ENCODE measurements at places on chromosomes 5 and 9. TPM values are rescaled to one million over a fixed set of nuclear protein-coding genes. Genes with fewer than 3 reads are reported as not detected.

FST gene
- total RNA-seq = 12.9 TPM

PCDHGA4 gene
- 5.8 TPM for total RNA-seq

LVRN gene
- 0.59 TPM for total RNA-seq

NIPAL4 gene
- total RNA-seq = 0.14 TPM

BNIP1 gene
- 25.8 TPM for total RNA-seq

PCDHA1 gene
- total RNA-seq = 0.09 TPM

C1QTNF2 gene
- total RNA-seq = 0.32 TPM

SLC6A7 gene
- total RNA-seq = not detected

MYMK gene
- not detected for total RNA-seq

RNF180 gene
- 15.2 TPM for total RNA-seq

PCSK1 gene
- total RNA-seq = not detected

PLPP1 gene
- total RNA-seq = 36.4 TPM

SLC31A2 gene
- total RNA-seq = 6.1 TPM

PPP3R2 gene
- not detected for total RNA-seq

TMEM174 gene
- not detected for total RNA-seq

CDK7 gene
- total RNA-seq = 60.0 TPM

CBY3 gene
- not detected for total RNA-seq

DIPK1B gene
- total RNA-seq = 0.30 TPM

TAL2 gene
- total RNA-seq = not detected

FAM219A gene
- total RNA-seq = 20.6 TPM

LCN2 gene
- not detected for total RNA-seq

FCN2 gene
- not detected for total RNA-seq

USP20 gene
- total RNA-seq = 11.3 TPM

PRDM12 gene
- not detected for total RNA-seq

CNTLN gene
- total RNA-seq = 8.9 TPM

ECPAS gene
- 73.9 TPM for total RNA-seq

SV2C gene
- total RNA-seq = not detected

BTNL3 gene
- not detected for total RNA-seq

SH3RF2 gene
- 7.7 TPM for total RNA-seq

WNK2 gene
- total RNA-seq = not detected

RAD23B gene
- 141 TPM for total RNA-seq

FGF1 gene
- total RNA-seq = 3.3 TPM
